ENCODE measurements at places on chromosomes 6 and 20.

GRCh38 chr6:41396335-41396734 lies 60.9 kb downstream of the NCR2 start:
- no peak for DNase-seq

DNA sequence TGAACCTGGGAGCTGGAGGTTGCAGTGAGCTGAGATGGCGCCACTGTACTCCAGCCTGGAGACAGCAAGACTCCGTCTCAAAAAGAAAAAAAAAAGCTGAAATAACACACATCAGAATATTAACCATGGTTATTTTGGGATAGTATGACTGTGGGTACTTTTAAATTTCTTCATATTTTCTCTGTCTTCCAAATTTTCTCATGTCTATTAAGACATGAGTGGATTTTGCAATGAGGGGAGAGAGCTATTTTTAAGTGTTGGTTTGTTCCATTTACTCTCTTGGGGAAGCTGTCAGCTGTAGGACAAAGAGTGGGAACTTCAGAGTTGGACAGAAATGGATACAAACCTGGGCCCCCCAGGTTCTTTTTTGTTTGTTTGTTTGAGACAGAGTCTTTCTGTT lies 10.3 kb downstream of the ADISSP start:
- no peak for DNase-seq

GRCh38 chr20:63552481-63553249 lies 1.3 kb upstream of the FNDC11 start:
- no peak for DNase-seq

DNA sequence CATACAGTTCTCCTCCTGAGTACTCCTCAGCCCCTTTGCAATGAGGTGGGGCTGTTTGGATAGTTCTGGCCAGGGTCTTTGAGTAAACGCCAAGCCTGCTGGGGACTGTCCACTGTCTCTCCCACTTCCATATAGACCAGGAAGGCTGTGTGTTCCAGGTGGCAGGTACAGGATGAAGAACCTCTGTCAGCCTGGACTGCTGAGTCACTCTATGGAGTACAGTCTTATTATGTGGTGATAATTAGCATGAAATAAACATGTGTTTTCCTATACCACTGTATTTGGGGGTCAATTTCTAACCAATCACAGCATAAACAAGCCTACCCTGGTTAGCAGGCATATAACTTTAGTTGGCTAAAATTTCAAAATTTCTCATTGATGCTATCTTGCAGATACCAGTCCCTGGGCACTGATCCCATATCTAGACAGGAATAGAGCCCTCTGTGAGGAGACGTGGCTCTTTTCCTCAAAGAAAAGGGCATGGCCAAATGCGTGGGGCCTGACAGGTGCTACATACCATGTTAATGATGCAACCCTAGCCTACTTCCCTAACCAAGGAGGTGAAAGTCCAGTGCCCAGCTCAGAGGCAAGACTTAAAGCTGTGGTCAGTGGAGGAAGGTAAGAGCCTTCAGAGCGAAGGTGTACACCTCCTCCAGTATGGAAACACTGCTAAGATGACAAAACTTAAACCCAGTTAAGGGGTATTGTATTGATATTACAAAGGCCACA lies 4.5 kb upstream of the ALDH8A1 start:
- no peak for DNase-seq

GRCh38 chr6:155417454-155417853 lies 38.2 kb downstream of the NOX3 start:
- peak; percentile 42 for DNase-seq

DNA sequence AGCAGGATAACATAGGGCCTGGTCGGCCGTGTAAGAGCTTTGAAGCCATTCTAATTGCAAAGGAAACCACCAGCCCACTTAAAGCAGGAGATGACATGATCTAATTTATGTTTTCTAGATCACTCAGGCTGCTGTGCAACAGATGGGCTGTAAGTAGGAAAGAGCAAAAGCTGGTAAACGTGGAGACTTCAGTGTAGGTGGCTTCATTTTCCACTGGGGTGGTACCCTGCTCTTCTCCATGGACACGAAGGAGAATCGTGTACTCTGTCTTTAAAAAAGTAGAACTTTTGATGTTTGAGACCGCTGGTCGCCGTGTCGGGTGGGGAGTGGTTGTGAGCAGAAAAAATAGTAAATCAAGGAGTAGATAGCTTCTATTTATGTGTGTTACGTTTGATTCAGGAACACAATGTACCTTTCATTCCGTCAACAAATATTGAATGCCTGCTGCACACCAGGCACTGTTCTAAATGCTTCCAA lies 6.4 kb downstream of the CASS4 start:
- peak; percentile 45 for DNase-seq
